ENCODE measurements at places on chromosomes 4 and X.

DNA sequence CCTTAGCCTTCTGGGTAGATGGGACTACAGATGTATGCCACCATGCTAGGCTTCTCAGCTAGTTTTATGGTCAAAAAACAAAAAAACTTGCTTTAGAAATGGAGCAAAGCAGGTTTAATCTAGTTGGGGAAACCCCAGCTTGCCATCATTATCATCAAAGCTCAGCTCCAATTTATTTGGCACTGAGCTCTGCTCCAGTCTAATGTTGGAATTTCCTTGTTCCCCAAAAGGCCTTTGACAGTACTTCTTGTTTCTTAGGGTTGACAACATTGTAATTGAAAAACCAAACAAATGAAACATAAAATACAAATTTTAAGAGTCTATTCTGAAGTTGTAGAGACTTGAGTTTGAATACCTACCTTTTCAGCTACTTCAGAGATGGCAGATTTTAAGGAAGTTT, 48.0 kb downstream of the MRPL1 start:
- no peak for DNase-seq

GRCh38 chrX:123172869-123173268, 11.2 kb upstream of the GRIA3 start:
- no peak for DNase-seq

DNA sequence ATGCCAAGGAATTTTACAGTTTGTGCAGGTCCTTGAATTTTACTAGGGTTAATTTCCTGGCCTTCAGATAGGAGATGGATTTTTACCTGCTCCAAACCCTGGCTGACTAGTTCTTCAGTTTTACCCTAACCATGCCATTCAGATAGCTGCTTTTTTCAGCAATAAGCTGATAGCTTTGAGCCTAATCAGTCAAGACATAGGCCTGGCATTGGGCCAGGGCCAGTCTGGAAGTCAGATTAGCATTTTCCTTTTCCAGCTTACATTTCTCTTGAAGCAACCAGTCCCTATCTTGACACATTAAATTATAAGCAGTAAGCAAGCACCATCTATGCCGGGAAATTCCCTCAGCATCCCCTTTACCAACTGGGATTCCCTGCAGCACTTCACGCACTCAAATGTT, 177.1 kb downstream of the ADGRA3 start:
- DNase-seq: no peak

- DNase-seq: no peak
These were observed 114.2 kb upstream of the TENT5D start for GRCh38 chrX:80306007-80306406.

- DNase-seq: no peak
These were observed 21.0 kb upstream of the GEMIN8 start for GRCh38 chrX:14050709-14051108.

DNA sequence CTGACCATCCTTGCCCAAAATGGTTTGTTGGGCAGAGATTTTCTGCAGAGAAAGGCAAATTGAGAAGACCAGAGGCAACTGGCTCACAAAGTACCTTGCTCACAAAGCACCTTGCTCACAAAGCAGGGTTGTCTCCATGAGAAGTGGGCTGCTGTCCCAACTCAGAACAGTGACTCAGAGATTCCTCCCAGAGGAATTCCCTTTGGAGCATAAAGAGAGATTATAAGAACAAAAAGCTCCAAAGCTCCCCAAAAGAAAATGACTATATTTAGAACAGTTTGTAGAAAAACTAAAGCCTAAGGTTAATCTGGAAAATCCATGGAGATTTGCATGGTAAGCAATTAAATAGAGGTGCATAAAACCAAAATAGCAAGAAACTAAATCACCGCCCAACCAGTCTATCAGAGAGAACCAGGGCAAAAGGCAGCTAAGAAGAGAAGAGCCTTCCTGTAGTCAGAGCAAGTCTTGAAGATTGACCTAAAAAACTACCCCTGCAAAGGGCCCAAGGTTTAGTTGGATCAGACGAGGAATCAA, 731.4 kb downstream of the FAT4 start:
- no peak for DNase-seq

GRCh38 chrX:24646745-24647182, 383 bp downstream of the PCYT1B start:
- DNase-seq: no peak

DNA sequence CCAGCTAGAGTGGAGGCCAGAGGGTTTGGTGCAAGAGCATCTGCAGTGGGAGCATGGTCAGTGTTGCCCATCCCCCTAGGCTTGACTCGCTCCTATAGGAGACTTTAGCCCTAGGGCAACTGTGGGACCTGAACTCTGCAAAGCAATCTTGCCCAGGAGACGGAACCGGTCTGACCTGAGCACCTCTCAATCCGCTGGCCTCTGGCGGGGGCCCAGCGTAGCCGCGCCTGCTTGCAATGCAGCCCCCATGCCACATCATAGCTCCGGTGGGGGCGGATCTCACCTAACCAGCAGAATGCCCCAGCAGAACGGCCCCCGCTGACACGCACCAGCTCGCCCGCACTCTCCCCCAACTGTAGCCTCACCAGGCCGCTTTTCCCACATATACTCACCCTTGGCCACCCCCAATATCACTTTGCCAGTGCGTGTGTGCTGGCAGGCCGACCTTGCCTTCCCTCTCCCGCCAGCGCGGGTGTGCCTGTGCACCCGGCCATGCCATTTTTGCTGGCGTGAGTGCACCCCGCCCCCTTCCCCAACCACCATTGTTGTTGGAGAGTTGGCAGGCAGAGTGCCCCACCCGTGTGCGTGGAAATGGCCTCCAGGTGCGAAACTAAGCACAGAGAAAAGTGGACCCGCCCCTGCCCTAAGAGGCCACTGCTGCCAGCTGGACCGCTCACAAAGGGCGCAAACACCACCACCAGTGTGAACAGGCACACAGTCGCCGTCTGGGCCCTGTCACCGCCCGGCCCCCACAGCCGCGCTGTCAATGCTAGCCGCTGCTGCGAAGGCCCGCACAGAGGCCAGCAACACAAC, 5.8 kb downstream of the BEX4 start:
- DNase-seq: no peak

DNA sequence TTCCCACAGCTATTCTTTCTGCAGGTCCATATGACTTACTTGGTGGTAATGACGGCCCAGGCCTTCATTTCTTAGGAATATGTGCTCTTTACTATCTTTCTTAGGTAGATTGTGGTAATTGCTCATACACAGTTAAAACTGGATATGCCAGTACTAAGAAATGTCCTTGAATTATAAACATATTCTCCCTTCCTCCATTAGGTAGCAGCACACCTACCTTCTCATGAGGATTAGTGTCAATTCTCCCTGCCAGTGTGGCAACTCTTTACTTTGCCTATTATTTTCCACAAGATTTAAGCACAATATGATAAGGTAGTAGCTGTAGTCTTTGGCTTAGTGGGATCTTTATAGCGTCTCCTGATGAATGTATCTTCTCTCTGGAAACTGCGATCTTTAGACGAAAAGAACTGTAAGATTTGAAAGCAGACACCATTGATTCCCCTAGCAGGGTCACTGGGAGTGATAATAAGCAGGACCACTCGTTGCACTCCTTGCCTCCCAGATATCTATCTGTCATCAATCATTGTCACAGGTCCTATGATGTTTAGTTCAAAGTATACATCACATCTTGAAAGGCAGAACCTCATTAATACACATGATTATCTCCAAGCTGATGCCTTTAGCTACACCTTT, 1240.7 kb downstream of the C4orf33 start:
- DNase-seq: no peak

- DNase-seq: no peak
These were observed 187.7 kb downstream of the DCTD start for GRCh38 chr4:182729516-182729915.

DNA sequence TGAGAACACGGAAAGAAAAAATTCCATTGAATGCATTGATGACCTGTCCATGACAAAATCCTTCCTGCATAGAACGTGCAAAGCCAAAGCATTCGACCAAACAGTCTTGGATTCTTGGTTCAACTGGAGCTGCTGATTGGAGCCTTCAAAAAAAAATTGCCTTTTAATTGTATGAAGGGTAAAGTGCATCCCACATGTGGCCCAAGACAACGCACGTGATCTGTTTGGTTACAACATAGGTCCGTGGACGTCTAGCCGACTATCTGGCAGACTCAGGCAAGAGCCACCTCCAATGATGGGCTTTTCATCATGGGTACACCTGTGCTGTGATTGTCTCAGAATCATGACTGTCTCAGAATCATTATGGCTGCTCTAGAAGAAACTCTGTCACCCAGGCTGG, 52.3 kb downstream of the SHOX start:
- no peak for DNase-seq

- DNase-seq: no peak
These were observed 105.3 kb downstream of the DHRSX start for GRCh38 chrX:2395261-2395992.

GRCh38 chrX:47634871-47635575, 5.3 kb upstream of the CFP start:
- DNase-seq: no peak

DNA sequence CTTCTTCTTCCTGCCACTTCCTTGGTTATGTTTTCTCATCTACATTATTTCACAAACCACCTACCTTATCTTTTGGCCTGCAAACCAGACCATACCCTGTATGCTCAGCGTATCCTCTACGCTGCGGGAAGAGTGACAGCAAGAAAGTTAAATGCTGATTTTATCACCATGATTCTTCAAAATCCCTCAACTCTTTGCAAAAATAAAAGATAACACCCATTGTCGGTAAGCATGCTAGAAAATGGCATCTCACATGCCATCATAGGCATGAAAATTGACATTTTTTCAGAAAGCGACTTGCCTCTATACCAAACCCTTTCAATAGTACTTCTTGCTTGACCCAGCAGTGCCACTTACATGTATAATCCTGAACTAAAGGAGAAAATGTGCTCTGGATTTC, 102.0 kb downstream of the HPGD start:
- no peak for DNase-seq

DNA sequence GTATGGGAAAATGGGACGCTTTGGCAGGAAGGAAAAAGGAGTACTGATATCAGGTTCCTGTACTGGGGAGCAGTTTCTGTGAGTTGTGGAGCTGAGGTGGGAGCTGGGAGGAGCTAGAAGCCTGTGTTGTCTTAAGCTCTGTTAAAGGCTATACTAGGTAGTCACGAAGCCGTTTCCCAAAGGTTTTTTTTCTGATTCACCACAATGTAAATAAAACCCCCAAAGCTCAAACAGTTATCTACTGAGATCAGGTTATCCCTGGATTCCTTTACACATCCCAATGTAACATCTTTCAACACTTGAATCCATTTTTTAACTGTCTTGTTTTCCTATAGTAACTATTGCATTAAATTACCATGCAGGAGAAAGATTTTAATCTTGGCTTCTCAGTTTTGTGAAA, 297.4 kb upstream of the SFRP2 start:
- no peak for DNase-seq

DNA sequence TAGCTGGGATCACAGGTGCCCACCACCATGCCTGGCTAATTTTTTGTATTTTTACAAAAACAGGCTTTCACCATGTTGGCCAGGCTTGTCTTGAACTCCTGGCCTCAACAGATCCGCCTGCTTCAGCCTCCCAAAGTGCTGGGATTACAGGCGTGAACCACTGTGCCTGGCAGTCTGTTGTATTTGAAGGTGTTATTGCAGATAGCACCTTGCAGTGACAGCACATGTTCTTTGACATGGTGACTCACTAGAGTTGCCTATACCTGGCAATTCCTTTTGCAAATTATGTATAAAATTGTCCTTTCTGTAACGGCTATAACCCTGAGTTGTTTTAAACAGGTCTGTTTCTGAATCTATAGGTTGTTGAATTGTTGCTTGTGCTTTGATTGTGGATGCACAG, 7.9 kb downstream of the OGT start:
- DNase-seq: no peak

DNA sequence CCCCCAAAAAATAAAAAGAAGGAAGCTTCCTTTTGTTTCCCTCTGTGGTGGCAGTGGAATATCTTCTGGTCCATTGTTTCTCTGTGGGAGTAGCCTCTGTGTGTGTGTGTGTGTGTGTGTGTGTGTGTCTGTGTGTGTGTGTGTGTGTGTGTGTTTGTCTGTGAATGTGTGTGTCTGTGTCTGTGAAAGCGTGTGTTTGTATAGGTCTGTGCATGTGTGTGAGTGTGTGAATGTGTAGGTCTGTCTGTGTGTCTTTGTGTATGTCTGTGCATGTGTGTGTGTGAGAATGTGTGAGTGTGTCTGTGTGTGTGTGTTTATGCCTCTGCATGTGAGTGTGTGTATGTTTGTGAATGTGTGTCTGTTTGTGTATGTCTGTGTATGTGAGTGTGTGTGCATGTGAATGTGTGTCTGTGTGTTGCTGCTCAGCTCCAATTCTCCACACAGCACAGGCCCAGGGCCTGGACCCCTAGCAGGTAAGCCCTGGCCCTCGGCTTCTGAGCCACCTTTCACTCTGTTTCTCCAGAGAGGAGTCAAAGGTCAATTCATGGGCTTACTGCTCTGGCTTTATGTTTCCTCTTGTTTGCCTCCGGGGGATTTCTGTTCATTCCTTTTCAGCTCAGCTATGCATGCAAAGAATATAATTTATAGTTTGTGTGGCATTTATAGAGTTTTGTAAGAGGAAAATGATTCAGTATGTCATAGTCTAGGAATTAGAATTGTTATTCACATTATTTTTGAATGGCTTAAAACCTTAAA, 89.8 kb downstream of the UCHL1 start:
- peak; percentile 79 for DNase-seq

DNA sequence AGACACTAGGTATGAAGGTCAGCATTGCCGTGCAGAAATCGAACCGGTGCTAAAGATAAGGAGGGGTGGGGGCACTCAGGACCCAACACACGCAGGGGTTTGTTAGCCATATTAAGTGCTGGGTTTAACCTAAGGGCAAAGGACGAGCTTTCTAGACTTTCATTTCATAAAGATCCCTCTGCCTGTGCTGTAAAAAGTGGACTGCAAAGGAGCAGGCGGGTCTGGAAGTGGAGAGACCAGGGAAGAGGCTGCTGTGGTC, 1.3 kb downstream of the CASP3 start:
- DNase-seq: no peak

DNA sequence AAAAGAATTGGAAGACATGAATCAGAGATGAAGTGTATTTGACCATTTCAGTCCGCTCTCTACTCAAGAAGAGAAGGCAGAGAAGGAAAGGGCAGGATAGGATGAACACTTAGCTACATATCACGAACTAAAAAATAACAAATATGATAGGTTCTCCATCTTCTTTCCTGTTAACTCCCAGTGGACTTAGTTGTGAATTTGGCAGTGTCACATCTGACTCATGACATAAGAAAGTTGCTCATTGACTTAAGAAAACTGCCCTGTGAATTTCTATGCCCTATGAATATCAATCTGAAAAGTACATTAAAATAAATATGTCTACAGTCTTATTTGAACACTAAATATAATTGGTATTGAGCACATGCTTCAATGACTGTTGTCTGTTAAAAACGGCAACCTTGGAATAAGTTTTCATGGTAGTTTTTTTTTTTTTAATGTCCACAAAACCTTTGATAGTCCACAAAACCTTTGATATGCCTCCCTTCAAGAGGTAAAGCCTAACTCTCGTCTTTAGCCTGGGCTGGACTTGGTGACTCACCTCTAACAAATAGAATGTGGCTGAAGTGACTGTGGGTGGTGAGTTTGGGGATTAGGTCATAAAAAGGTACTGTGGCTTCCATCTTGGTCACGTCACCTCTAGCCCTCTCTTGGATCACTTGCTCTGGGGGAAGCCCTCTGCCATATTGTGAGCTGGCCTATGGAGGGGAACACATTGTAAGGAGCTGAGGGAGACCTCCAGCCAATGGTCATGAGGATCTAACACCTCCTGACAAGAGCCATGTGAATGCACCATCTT, 184.7 kb upstream of the S100G start:
- no peak for DNase-seq

Data from AG09309 (cell line).